ENCODE measurements at places on chromosomes 4 and X.

- no peak for DNase-seq
Observed at GRCh38 chrX:87392369-87392768, 125.2 kb upstream of the KLHL4 start.

- DNase-seq = no peak
Observed at GRCh38 chr4:119478446-119479179, 150.0 kb downstream of the PDE5A start.

GRCh38 chrX:27728291-27728690 lies 79.5 kb upstream of the MAGEB10 start:
- DNase-seq = no peak

- no peak for DNase-seq
Observed at GRCh38 chr4:173513651-173514050, 16.4 kb downstream of the HAND2 start.

GRCh38 chrX:19540076-19540475 lies 24.8 kb upstream of the MAP3K15 start:
- no peak for DNase-seq

DNA sequence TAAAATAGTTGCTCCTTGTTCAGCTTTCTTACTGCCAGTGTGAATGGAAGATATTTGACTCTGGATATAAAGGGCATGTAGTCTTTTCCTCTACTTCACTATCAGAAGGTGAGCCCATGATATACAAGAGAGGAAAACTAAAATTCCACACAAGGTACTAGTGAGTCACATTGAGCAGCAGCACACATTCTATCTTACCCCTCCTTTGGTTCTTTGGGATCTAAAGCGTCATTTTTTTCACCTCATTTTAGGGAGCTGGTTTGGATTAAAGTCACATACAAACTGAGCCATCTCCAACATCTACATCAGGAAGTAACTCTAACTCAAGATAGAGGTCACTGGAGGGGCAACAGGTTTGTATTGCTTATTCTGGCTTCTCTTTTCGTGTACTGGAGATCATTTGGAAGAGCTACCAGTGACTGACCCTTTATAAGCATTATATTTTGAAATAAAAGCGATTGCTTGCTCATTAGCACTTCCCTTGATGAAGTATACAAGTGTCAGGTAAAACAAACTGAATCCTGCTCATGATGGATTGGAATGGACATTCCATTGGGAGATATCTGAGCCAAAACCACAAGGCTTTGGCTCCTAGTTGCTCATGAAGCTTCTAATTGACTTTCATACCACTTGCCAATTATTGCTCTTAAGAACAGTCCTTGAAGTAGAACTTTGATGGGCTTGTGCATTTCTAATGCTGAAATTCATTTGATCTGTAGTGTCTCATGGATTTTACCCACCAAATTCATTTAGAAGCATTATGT lies 124.1 kb downstream of the SPCS3 start:
- DNase-seq = no peak

GRCh38 chr4:112978691-112979472 lies 70.6 kb upstream of the ANK2 start:
- no peak for DNase-seq

DNA sequence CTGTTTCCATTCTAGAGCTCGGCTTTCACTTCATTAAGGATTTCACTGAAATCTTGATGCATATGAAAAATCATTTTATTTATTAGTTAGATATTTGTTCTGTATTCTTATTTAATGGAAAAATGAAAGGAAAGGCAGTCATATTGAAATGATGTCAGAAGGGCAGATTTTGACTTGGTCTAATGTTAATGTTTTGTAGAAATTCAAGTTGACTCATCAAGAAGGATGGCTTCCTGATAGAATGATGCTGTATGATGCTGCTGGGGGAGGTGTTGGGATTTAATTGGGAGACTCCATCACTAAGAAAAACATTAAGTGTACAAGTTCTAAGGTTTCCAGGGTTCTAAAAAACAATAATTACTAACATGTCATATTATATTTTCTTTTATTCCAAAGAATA lies 204.8 kb downstream of the PDGFC start:
- DNase-seq = no peak

All from esophagus squamous epithelium (tissue), 5 donors.